ENCODE measurements at places on chromosomes 2 and 18.
A peak's percentile ranks its signal among the peaks of the same experiment; 100 is the strongest.

GRCh38 chr2:181697126-181697525 lies 16.8 kb upstream of the NEUROD1 start:
- no peak for DNase-seq

GRCh38 chr2:41972819-41973218 lies 75.0 kb upstream of the PKDCC start:
- no peak for DNase-seq

- DNase-seq, result no peak
Observed at GRCh38 chr2:46369783-46370182, 72.6 kb downstream of the EPAS1 start.

- peak; percentile 89 for DNase-seq
Observed at GRCh38 chr2:677056-677958, at the start of gene TMEM18. Gene TMEM18 (minus strand): TSS chr2:677406. CDS start chr2:677345, 61 bp downstream.

DNA sequence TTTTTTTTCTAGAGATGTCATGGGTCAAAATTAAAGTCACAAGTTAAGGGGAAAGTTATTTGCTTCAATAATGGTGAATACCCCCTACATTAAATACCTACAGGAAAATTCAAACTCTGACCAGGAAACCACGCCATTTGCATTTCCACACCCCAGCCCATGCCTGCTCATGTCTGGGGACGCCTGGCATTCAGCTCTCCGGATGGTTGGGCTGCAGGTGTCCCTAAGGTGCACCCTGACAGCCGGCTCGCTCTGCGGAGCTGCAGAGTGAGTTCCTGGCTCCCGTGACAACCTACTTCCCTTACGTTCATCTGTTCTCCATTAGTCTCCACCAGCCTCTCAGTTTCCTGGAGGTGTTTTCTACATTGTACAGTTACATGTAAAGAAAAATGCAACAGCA lies 122.7 kb upstream of the RIOK3 start:
- DNase-seq, result no peak

- DNase-seq, result no peak
Observed at GRCh38 chr2:241774419-241775222, 2.0 kb upstream of the GAL3ST2 start.

GRCh38 chr2:180716186-180717180 lies 263.9 kb upstream of the UBE2E3 start:
- no peak for DNase-seq

DNA sequence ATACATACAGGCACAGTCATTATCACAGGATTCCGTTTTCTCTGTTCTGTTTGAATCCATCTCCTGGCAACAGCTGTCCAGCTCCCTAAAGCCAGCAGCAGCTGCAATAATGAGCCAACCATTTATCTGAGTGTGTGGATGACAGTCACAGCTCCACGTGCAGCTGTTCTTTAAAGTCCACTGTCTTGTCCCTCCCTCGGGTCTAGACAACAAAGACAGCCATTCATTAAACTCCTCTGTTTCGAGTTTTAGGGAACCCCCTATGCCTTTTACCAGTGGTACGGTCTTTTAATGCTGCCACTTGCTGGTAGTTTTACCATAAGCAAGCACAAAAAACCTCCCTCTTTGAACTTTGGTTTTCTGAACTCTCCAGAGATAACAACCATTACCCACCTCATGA lies 16.0 kb upstream of the MSGN1 start:
- DNase-seq, result no peak

DNA sequence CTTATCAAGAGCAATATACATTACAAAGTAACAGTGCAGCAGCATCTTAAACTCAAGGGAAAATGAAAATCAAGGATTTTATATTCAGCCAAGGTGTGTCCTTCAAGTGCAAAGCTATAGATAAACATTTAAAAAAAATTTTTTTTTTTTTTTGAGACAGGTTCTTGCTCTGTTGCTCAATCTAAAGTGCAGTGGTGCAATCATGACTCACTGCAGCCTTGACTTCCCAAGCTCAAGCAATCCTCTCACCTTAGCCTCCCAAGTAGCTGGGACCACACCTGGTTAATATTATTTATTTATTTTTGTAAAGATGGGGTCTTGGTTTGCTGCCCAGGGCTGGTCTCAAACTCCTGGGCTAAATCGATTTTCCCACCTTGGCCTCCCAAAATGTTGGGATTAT lies 9.0 kb downstream of the CDKL4 start:
- DNase-seq, result no peak

- DNase-seq, result no peak
Observed at GRCh38 chr2:177592397-177592796, 199.8 kb downstream of the AGPS start.

DNA sequence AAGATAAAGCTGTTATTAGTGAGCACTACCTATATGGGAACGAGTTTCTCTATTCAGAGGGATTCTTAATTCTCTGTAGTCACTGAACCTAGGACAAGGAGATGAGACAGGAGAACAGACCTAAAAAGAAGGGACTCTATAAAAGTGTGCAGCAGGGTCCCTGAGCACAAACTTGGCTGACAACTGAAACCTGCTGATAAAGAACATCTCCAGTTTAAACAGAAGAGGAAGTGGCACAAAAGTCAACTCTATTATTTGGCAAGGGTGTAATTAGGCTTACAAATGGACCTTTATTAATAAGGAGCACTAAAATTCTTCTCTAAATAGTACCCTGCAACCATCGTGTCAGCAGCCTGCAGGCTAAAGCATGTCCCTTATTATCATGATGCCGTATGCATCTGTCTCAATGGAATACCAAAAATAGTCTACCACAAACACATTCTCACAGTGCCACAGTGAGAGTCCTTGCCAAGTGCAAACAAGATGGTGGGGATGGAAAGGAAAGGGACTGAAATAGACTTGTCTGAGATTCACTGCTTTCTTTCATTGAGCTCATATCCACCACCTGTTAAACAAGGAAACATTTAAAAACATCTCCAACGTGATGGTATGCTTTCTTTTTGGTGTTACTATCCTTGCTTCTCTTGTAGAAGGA lies 260.2 kb downstream of the INSIG2 start:
- no peak for DNase-seq

DNA sequence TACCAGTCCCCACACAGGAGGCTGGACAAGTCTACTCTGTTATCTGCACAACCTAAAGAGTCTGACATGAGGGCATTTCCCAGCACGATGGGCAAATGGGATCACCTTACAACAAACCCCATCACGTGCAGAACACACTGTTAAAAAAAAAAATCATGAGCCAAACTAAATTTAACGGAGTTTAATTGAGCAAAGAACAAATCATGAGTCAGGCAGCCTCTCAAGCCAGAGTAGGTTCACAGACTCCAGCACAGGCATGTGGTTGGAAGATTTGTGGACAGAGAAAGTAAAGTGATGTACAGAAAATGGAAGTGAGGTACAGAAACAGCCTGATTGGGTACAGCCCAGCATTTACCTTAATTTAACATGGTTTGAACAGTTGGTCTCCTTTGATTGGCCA lies 59.9 kb downstream of the KYNU start:
- no peak for DNase-seq

DNA sequence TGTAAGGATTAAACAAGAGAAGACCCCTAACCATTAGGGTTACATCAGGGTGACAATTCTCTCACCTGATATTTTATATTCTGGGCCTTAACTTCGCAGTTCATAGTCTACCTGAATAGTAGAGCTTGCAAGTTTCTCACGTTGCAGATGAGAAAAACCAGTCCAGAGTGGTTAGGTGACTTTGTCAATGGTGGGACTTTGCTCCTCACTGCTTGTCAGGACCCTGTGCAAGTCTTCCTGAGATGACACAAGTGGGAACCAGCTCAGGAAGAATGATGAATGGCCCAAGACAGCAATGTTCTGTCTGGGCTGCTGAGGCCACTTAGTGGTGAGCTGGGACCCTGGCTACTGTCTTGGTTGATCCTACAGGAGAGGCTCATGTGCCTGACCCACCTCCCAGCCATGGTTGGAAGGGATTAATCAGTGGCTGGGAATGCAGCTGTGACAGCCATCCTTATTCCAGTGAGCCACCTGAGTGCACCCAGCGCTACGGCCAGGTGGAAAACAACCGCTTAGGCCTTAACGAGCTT lies 16.9 kb downstream of the LGALSL start:
- no peak for DNase-seq

DNA sequence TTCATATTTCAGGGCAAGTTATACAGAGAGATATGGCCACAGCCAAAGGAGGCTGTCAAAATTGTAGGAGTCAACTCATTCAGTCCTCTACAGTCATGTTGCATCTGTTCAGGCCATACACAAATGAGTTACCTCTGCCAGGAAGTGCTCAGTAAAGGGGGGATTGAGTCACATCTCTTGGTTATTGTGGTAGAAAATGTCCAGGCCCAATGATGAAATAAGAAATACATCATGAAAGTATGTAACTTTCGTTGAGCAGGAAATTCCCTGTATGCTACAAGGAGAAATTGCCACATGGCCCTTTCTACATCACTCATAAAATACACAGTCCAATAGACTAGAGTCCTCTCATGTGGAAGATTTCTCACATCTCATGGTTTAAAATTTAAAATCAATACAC lies 103.9 kb upstream of the COL3A1 start:
- no peak for DNase-seq

DNA sequence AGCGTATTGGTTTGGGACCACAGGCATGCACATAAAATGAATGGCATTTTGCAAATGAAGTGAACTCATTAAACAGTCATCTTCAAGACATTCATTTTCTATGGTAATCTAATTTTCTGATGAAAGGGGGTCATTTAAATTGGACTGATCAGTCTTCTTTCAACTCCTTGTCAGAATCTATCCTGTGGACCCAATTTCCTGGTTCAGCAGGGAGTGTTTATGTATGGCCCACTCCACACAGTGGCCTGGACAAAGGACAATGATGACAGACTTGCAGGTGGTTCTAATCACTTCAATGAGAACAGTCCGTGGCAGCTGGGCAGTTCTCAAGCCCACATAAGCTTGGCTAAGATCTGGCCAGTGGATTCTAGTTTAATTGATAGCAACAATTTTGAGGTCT lies 448.1 kb downstream of the DCDC2C start:
- no peak for DNase-seq

- DNase-seq, result no peak
Observed at GRCh38 chr2:2540406-2540805, 209.3 kb upstream of the MYT1L start.

DNA sequence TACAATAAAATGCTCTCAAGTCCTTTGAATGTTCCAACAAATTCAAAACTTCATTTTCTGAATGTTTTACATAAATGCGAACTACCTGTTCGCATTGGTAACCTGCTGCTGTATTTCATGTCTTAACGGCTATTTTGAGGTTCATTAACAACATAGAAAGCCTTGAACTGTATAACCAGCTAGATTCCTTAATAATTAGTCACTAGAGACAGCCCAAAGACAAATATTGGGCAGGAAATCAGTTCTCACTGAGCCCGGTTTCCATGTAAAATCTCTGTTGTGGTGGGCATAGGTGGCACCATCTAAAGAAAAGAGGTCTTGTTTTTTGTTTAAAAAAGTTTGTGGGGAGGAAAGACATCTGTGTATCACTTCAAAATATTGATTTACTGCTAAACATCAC lies 29.2 kb downstream of the PDIA6 start:
- no peak for DNase-seq

DNA sequence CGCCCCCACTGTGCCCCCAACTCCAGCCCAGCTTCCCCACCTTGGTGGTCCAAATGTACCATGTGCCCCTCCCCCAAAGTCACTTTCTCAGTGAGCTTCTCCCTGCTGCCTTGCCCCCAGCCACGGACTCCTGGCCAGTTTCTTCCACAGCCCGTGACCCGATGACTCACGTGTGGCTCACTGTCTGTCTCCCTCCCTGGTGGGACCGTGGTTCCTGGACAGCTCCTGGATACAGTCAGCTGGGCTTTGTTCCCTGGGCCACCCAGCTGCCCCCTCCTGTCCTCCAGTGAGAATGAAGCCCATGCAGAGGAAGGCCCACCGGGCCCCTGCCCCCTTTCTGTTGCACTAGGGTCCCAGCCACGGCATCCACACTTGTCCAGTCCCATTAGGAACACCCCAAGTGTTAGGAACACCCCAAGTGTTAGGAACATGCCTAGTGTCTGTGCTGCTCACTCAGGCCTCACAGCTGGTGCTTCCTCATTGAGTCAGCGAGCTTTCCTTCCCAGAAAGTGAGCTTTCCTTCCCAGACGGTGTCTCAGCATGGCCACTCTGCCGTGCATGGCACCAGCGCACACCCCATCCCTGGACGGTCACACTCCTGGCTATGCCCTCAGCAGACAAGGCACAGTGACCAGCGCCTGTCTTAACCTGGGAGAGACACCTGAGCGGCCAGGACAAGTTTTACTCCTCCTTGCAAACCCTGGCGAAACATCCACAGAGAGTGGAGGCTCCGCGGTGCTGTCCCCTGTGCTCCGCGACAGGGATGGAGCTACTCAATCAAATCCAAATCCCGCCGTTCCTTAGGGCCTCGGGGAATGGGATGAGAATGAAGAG lies 44.8 kb upstream of the CTDP1 start:
- DNase-seq, result no peak

DNA sequence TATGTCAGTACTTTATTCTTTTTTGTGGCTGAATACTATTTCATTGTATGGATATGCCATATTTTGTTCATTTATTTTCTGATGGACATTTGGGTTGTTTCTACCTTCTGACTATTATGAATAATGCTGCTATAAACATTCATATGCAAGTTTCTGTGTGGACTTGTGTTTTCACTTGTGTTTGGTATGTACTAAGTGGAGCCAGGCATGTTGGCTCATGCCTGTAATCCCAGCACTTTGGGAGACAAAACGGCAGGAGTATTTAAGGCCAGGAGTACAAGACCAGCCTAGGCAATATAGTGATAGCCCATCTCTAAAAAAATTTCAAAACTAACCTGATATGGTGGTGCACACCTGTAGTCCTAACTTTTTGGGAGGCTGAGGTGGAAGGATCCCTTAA lies 23.3 kb downstream of the MARCHF7 start:
- DNase-seq, result no peak

DNA sequence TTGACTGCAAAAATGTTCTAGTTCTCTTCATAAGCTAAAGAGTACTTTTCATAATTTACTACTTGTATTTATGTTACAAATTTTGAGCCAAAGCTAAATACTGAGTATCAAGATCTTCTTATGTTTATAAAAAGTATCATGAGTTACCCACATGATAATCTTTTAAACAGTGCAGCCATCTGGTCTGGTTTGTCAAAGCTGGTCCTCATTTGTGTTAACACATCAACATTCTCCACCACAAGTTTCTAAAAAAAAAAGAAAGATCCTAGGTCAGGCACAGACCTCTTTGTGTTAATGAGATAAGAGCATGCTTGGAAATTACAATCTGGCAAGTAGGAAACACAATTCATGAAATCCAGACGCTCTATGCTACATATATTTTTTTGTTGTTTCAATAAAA lies 75.5 kb upstream of the FRZB start:
- DNase-seq, result no peak

- no peak for DNase-seq
Observed at GRCh38 chr2:230346921-230347533, 20.0 kb downstream of the SP140L start.

DNA sequence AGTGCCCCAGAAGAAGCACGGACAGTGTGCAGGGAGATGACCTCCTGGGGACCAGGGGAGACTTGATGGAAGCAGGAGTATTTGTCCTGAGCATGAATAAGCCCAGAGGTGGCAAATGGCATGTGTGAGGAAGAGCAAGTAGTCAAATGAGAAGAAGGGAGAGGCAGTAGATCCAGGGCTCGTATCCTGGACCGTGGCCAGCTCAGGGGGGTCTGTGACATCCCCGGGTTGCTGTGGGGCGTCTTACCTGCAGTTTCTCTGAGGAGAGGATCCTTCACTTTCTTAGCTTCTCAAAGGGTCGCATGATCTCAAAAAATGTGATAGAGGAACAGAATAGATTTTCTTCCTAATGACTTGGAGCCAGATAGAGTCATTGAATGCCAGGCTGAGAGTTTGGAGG lies 57.0 kb upstream of the FOSL2 start:
- DNase-seq, result no peak

- no peak for DNase-seq
Observed at GRCh38 chr18:77557046-77557587, 307.5 kb downstream of the GALR1 start.

GRCh38 chr2:179170901-179171300 lies 93.7 kb downstream of the SESTD1 start:
- no peak for DNase-seq

All from activated CD8-positive, alpha-beta memory T cell treated with anti-CD3 and anti-CD28 coated beads for 1 hour (primary cell).